Esophagus muscularis mucosa (tissue), 4 donors: ENCODE measurements at places on chromosomes 13 and 19. TPM values are rescaled to one million over a fixed set of nuclear protein-coding genes. Genes with fewer than 3 reads are reported as not detected.

The B3GNT8 gene
- total RNA-seq = 2.3 TPM

The ATP4B gene
- total RNA-seq = not detected

DNA sequence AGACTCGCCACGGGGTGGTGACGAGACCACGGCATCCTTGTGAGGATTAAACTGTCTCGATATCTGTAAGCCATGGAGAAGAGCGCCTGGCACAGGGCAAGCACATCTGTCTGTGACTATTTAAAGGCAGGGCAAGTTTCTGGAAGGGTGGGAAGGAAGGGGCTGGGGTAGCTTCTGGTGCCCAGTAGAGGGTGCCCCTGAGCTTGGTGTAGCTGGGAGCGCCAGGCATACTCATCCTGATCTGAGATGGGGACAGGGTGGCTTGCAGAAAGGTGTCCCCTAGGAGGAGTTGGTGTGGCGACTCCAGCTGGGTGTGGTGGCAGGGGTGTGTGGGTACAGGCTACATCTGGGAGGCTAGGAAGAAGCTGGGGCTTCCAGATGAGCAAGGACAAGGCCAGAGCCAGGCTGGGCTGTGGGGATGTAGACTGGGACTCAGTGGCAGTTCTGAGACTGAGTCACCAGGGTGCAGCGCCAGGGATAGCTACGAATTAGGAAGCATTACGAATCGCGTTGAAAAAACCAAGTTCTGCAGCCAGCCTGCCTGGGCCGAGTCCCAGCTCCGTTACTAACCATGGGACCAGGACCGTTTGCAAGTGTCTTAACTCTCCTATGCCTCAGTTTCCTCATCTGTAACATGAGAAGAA lies 23.1 kb upstream of the ASPDH start:
- no peak for DNase-seq
- no peaks in the 10 kb centered on the region for H3K27me3 ChIP-seq
- no peak overlapping the region for H3K27ac ChIP-seq
- H3K36me3 ChIP-seq = no peaks in the 10 kb centered on the region
- H3K4me3 ChIP-seq = no peak overlapping the region

DNA sequence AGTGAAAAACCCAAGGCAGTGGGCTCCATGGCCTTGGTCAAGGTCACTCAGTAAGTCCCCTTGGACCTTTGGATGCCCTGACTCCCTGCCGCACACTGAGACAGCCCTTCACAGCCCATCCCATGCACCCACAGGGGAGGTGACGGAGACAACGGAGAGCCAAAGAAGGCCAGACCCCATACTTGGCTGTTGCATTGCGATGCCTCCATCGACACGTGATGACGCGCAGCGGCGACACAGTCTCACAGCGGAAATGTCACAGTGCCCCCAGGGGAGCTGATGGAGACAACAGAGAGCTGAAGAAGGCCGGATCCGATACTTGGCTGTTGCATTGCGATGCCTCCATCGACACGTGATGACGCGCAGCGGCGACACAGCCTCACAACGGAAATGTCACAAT lies 282.4 kb downstream of the TEX29 start:
- H3K27me3 ChIP-seq = no peaks in the 10 kb centered on the region
- no peaks in the 10 kb centered on the region for H3K4me1 ChIP-seq
- no peak overlapping the region for H3K27ac ChIP-seq
- no peak for DNase-seq
- H3K4me3 ChIP-seq = no peak overlapping the region

GRCh38 chr13:78659732-78660494 lies 958 bp upstream of the OBI1 start:
- H3K4me1 ChIP-seq = peaks cover 29% of the 10 kb centered on the region
- no peaks in the 10 kb centered on the region for H3K36me3 ChIP-seq
- H3K27me3 ChIP-seq = no peaks in the 10 kb centered on the region
- peak overlapping the region; percentile 98 for H3K4me3 ChIP-seq
